ENCODE measurements at places on chromosomes 6 and 20. TPM values are rescaled to one million over a fixed set of nuclear protein-coding genes. Genes with fewer than 3 reads are reported as not detected.

The CYP39A1 gene
- total RNA-seq: 3.5 TPM

DNA sequence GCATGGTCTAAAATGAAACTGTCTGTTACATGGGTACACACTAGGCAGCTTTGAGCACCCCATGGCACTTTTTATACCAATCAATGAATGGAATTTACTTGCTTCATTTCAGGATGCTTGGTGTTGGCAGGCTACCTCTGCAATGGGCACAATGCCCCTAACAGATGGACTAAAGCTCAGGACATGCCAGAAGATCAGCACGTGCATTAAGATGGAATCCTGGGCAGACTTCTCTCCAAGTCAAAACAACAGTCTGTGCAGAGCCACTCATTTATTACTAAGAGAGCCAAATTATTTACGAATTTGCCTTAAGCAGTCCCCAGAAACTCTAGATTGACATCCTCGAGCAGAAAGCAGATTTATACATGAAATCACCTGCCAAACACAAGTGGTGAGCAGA is 55.8 kb upstream of the SCML4 start:
- DNase-seq: no peak

DNA sequence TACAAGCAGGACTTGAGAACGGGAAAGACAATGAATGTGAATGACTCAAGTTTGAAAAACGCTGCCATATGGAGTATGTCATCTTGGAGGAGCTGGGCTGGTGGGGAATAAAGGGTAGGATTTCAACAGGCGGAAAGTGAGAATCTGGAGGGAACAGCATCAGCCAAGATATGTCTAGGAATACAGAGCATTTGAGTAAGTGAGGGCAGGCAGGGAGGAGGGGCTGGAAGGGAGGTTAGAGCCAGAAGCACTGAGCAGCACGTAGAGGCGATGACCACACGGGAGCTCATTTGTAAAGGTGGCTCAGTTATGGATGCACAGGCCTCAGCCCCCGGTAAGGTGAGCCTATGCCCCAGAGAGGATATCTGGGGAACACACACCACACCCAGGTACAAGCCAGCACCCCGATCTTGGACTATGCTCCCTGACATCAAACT is 115.1 kb downstream of the ZMYND8 start:
- no peak for DNase-seq

DNA sequence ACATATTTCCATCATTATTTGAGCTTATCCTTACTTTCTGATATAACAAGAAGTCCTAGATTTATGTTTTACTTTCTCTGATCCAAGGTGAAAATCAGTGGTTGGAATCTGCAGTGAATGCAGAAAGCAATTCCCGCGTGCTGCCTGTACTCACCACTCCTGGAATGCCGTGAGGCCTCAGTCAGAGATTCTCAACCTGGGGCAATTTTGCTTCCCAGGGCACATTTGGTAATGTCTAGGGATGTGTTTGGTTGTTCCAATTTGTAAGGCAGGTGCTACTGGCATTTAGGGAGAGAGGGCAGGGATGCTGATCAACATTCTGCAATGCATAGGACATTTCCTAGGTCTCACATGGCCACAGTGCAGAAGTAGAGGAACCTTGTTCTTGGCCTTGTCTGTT is 23.9 kb downstream of the CST4 start:
- DNase-seq: no peak

The TREML2 gene
- total RNA-seq: 0.16 TPM

The C6orf58 gene
- total RNA-seq: 0.55 TPM

DNA sequence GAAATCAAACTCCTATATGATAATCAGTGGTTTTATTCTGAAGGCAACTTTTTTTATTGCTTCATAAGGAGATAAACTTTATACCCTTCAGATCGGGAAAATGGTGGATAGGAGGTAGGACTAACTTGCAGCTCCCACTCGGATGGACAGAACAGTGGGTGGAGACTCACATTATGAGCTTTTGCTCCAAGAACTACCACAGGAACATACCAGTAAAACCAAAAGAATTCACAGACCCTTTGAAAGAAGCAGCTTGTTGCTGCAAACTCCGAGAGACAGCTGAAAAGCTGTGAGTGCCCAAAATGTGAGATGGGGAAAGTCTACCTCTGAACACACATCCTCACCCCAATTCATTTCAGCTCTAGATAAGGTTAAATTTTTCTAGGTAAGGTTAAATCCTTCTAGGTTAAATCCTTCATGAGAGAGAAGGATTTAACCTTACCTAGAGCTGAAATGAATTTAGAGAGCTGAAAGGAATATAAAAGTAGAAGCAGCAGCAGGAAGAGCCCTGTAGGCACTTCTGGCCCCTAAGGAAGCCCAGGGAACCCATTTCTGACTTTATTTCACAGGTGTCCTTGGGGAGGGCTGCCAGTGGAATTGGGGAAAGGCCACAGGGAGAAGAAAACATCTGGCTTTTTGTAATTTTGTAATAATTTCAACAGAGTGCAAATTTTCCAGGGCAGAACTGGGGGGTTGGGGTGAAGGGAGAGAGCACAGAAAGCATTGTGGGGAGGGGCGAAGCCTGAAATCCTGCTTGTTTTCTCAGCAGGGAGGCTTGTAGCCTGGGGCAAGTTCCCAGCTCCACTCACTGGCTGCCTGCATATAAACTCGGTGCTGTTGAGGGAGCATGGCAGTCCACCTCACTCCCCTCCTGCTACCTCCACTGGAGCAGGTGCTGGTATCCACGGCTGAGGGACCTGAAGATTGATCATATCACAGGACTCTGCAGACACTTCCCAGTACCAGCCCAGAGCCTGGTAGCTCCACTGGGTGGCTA is 65.9 kb upstream of the HCRTR2 start:
- no peak for DNase-seq

- DNase-seq: no peak
Measured at GRCh38 chr6:75997696-75998095, 74.8 kb downstream of the IMPG1 start.

DNA sequence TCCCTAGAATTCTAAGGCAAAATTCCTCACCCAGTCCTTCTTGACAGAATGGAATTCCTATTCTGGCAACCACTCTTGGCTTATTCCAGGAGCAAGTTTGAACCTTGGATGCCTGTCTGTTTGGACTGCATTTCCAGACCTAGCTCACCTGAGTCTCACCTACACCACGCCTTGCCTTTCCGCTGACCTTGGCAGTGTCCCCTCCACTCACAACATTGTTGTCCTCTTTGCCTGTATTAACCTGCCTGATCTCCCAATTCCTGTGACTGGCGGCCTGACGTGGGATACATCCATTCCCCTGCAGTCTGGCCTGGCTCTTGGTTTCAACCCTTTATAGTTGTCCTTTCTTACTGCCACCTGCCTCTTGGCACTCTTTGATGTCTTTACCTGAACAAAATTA is 281.4 kb upstream of the SOX4 start:
- DNase-seq: no peak

GRCh38 chr6:163371129-163371528 is 43.4 kb upstream of the QKI start:
- DNase-seq: no peak

DNA sequence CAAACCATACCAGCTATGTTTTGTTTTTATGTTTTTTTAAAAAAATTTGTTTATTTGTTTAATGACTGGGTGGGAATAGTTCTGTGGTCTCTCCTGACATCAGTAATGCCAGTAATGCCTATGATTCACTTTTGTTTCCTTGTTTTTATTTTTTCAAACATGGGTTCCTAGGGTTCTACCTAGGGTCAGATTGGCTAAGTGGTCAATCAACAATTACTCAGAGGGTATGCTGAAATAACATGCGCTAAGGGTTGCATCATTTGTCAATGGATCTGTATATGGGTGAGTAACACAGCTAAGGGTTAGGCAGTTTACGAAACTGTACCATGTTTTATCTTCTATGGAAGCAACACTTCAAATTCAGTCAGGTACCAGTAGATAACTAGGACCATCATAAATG is 583.8 kb upstream of the GJE1 start:
- DNase-seq: no peak

- DNase-seq: no peak
Measured at GRCh38 chr6:111777357-111777756, 95.9 kb downstream of the FYN start.

DNA sequence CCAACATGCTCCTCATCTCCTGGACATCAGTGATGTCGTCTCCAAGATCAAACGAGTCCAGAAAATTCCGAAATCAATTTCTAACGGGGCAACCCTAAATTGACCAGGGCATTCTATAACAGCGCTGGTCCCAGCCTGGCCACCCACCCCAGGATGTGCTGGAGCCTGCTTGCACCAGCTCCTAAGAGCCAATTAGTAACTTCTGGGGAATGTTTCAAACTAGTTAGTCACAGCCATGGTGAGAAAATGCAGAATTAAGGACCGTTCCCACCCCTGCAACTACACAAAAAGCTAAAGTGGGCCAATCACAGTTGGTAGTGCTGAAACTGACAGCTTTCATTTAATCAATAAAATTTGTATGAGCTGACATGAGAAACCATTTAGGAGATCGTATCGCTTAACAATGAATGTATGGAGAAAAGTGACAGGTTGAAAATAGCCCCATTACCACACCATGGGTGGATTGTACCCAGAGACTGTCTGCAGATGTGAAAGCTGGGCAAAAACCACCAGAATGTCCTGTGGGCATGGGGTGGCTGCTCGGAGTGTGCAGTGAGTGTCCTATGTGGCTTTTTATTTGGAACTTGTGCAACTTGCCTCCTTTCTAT is 165.7 kb upstream of the AFDN start:
- no peak for DNase-seq

GRCh38 chr6:158789115-158789917 is 29.9 kb downstream of the EZR start:
- peak; percentile 32 for DNase-seq

The CHRNA4 gene
- not detected for total RNA-seq

GRCh38 chr20:1456300-1456699 is 10.3 kb downstream of the NSFL1C start:
- no peak for DNase-seq

GRCh38 chr20:19423097-19423899 is 210.9 kb downstream of the SLC24A3 start:
- no peak for DNase-seq

DNA sequence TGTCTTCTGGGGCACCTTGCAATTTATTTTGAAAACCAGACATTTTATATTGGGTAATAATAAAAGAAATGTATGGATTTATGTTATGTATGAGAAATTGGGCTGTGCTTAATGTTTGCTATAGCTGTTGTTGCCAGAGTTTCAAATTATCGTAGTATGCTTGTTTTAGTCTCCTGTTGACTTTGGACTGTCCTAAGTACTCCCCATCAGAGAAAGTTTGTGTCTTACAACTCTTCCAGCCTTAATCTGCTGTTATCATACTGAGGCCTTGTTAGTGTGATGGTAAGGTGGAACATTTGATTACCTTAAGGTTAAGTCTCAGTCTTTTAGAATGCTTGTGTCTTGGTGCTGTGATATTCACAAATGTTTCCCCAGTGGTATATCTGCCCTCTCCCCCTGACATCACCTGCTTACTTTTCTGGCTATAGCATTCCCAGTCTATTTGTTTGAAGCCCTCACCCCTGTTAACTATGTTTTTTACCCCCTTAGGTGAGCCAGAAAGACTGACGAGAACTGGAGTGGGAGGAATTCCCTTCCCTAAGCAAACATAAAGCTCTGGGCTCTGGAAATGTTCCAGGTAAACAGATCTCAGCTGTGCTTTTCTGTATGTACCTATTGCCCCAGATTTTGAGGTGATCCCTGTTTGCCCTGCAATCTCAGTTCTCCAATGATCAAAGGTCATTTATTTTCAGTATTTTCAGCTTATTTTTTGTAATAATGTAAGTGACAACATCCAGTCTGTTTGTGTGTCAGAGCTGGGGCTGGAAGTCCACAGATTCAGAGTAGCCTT is 581.1 kb upstream of the CITED2 start:
- DNase-seq: no peak

DNA sequence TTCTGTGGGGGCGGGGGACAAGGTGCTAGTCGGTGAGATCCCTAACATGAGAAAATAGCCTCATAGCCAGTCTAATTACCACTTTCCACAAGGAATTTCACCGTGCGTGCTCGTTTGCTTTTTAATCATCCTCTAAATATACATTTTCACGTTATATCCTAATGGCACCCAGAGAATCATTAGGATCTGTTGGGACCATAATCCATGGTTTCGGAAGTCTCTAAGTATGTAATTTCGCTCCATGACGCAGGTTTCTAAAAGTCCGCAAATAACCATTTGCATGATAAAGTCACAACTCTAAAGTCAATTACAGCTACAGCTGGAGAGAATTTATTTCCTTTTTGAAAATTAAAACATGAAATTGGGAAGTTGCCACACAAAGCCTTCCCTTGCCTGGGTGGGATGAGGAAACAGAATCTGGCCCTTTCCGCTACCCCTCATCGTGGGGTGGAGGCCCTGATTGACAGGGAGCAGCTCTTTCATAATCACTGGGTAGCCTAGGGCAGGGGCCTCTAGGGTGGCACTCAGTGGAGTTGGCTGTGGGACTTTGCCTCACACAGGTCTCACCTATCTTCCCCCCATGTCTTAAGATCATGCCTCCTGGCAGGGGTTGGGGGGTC is 81.9 kb downstream of the LRFN2 start:
- no peak for DNase-seq

GRCh38 chr6:14922706-14923460 is 323.0 kb upstream of the JARID2 start:
- no peak for DNase-seq

The OLIG3 gene
- not detected for total RNA-seq

The TMEM217 gene
- total RNA-seq: 1.2 TPM

DNA sequence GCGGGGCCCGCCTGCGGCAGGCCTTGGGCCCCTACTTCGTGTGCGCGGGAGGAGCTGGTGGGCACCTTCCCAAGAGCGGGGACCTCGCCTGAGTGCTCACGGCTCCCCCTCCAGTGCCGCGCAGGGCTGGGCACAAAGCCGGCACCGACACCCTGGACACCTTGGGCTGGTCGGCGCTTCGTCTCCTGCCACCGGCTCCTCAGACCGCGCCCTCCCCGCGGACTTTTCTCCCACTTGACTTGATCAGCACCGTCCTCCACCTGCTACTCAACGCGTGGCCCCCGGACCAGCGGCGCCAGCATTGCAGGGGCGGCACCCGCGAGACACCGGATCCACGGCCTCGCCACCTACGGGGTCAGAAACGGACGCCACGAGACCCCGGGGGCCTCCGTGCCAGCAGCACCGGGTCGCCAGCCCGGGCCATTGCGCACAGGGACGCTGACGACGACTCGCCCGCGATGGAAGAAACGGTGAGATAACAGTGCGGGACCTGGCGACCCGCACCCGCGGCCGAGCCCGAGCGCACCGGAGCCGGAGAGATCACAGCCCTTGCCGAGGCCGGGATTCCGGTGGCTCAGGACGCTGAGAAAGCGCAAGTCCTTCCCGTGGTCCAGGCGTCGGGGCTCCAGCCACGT is 154.2 kb downstream of the DLL1 start:
- peak; percentile 40 for DNase-seq

- no peak for DNase-seq
Measured at GRCh38 chr20:62739581-62740285, 31.1 kb downstream of the NTSR1 start.

The ELOVL4 gene
- total RNA-seq: 1.4 TPM

GRCh38 chr6:54981647-54982046 is 135.1 kb downstream of the FAM83B start:
- DNase-seq: no peak

The PBX2 gene
- total RNA-seq: 103 TPM

DNA sequence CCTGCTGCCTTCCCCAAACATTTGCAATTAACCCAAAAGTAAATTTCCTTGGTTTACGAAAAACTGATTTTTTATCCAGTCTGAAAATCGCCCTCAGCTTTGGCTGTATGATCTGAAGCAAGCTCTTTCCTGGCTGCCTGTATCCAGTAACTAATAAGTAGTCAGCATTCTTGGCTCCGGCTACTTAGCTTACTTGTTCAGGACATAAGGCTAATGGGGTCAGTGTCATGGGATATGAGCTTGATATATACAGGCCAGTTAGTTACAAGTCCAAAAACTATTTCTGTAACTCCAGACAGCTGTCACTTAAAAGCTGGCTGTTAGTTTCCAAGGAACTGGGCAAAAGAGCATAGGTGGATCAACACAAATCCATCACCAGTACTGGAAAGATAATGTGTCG is 56.2 kb downstream of the KHDC1L start:
- no peak for DNase-seq

The DPPA5 gene
- not detected for total RNA-seq
